ENCODE measurements at places on chromosomes 2 and 18.

- no peak for DNase-seq
These were observed 62.2 kb downstream of the RBMS1 start for GRCh38 chr2:160431441-160431840.

- no peak for DNase-seq
These were observed 150.4 kb downstream of the NR4A2 start for GRCh38 chr2:156182132-156182531.

GRCh38 chr18:76491776-76492668, 3.0 kb downstream of the ZNF516 start:
- no peak for DNase-seq

DNA sequence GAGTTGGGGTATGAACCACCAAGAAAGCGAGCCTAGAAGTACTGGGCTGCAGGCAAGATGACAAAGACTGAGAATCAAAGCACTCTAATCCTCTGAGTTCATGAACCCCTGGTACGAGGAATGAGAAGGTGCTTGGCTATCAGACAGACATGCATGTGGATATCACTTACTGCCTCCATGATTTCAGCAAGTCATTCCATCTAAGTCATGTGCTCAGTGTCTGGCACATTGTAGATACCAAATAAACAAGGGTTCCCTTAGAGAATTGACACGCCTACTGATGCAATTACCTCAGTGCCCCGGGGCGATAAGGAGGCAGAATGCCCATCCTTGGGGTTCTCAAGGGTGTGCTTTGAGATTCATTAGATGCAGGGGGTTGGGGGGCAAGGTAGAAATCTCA, 125.6 kb upstream of the PKDCC start:
- DNase-seq = no peak

DNA sequence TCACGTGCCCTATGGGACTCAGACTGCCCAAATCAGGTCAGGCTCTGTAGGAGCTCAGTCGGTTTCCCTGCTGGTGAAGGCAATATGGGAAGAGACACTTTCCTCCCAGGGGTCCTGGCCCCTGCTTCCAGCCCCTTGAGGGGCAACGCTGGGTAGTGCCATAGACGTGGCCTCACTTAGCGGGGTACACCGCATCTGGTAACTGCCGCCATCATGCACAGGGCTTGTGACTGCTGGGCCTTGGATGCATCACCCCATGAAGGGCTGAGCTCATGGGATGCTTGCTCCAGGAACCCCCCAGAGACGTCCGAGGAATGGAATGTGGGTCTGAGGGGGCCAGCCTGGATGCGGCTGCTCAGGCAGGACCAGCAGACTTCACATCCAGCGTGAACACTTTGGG, 127.3 kb upstream of the HDAC4 start:
- no peak for DNase-seq

- no peak for DNase-seq
These were observed 36.8 kb upstream of the BZW1 start for GRCh38 chr2:200774920-200775319.

GRCh38 chr2:232026910-232027309, 65.4 kb downstream of the DIS3L2 start:
- peak; percentile 83 for DNase-seq

DNA sequence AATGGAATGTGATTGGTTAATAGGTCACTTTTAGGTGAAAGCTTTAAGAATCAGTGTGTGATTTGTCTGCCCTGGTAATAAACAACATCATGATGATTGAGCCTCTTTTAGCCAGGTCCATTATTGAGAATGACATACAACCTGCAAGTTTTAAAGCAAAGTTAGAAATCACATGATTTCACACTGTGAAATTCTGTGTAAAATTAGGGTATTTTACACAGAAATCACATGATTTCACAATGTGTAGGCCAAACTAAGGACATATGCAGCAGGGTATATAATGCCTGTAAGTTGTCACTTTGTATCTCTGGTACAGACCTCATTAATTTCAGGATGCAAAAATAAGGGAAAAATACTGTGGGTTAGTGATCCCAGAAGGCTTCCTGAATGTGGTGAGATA, 16.7 kb downstream of the PSMD14 start:
- DNase-seq = no peak

- no peak for DNase-seq
These were observed 136.1 kb upstream of the TMEM200C start for GRCh38 chr18:6031442-6031841.

DNA sequence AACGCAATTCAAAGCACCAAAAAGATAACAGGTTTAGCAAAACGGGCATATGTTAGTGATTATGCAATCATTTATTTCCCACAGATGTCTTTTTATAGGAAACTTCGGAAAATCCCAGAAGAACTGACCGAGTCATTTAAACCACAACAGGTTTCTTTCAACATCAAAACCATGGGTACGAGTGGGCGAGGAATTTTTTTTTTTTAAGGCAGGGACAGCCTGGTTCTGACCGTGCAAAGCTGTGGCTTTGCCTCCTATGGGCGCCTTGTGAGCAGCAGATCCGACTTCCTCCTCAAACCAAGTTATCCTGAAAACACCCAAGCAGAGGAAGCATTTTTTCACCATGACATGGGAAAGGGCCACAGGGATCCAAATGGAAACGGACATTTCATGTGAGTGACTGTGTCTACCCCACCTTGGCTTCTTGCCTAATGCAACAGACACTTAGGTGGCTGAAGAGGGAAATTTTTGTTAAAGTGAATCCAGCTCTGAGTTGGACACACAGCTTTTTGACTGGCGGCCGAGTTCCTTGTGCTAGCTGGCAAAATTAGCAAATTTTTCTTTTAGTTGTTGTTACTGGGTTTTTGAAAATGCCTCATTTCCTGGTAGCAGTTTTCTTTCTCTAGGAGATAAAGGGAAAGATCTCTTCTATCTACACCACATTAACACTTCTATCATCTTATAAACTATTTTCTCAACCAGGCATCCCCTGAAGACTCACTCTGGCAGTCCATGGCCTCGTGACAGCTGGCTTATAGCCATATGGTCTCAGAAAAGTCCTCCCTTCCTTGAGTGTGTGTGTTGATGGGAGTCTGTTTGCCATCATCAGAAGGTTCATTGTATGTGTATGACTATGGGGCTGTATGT, 487.4 kb upstream of the ZEB2 start:
- DNase-seq = no peak

DNA sequence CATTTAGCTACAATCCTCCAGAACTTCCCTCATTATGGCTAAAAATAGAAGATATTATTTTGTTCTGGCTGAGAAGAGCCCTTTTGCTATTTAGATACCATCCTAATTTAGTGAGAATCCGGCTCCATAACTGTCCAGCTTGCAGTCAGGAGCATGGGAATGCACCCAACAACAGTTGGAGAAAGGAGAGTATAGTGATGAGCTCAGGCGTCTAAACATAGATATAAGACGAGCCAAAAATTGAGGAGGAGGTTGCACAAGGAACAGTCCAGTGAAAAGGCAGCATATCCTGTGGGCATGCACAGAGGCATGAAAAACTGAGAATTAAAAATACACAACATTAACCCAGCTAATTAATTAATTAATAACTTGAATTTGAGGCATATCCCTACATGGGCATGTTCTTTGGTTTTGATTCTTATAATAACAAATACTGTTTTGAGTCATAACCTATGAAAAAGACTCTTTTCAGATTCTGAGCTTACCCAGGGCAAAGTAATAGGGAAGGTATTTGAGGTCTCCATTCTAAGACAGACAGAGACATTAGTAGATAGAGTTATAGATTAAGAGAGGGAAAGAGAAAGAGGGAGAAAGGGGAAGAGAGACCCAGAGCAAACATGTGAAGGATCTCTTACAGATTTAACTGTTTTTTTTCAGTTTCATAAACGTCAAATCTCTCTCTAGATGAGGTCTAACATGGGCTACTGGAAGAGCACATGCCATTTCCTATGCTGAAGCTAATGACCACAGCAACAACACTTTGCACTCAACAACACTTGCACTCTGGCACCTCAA, 311.2 kb downstream of the OSR1 start:
- no peak for DNase-seq

DNA sequence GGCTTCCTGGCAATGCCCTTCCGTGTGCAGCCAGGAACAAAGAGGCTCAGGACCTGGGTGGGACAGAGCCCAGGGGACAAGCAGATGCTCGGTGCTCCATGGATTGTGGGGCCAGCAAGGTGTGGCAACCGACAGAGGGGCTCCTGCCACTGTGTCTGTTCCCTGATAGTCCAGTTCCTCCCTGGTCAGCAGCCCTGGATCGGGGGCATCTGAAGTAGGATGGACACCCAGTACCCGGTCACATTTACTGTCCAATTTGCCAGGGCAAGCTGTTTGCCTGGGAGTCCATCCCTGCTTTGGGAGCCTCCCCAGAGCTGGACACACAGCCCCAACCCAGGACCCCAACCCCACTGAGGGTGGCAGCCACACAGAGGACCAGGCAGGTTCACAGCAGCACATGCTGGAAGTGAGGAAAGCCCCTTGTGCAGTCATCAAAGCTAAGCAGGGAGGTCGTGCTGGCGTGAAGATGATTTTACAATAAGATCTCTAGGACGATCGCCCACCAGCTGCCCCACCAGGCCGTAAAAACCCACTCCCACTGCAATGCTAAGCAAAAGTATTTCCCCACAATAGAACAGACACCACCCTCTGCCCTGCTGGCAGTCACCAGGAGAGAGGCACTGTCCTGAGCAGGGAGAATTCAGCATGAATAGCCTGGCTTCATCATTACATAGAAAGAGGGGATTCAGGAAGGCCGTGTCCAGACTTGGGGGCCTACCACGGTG, 141.7 kb downstream of the NDUFA10 start:
- no peak for DNase-seq

- no peak for DNase-seq
These were observed 126.8 kb downstream of the ZAP70 start for GRCh38 chr2:97840198-97840597.

- no peak for DNase-seq
These were observed 175.8 kb upstream of the MSH6 start for GRCh38 chr2:47607005-47607679.

DNA sequence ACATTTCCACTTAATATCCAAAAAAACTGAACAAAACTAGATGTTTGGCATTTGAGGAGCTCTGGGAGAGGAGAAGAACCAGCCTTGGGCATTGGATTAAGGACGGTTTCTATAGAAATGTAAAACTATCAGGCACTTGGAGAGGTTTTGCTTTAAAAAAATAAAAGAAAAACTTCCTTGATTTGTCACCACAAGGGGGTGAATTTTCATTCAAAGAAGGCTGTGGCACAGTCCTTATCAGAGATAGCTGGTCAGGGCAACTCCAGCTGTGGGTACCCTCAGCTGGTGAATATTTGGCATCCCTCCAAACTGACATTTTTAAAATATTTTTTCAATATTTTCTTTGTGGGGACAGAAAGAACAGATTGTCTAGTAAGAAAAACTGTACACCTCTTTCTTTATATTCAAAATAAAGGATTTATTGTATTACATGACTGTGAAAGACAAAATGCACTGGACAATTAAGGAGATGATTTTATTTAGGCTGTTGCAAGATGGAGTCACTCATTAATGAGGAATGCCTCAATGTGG, 46.1 kb upstream of the TBC1D8 start:
- no peak for DNase-seq

DNA sequence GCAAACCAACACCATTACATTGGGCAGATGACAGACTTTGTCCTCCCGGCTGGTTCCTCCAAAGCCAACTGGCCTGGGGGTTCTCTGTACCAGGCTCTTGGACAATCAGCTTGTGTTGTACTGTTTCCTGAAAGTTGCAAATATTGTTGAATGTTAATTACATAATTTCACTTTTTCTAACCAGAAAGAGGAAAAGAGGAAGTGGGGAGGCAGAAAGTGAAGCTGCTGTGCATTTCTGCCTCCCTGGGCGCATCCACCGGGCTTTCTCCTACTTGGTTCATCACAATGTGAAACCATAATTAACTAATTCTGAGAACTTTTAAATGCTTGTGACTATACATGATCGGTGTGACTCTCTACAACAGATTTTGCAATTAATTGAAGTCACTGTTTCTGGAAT, 10.1 kb downstream of the TWIST2 start:
- no peak for DNase-seq

GRCh38 chr2:9488583-9489547, 14.5 kb downstream of the IAH1 start:
- DNase-seq = no peak

DNA sequence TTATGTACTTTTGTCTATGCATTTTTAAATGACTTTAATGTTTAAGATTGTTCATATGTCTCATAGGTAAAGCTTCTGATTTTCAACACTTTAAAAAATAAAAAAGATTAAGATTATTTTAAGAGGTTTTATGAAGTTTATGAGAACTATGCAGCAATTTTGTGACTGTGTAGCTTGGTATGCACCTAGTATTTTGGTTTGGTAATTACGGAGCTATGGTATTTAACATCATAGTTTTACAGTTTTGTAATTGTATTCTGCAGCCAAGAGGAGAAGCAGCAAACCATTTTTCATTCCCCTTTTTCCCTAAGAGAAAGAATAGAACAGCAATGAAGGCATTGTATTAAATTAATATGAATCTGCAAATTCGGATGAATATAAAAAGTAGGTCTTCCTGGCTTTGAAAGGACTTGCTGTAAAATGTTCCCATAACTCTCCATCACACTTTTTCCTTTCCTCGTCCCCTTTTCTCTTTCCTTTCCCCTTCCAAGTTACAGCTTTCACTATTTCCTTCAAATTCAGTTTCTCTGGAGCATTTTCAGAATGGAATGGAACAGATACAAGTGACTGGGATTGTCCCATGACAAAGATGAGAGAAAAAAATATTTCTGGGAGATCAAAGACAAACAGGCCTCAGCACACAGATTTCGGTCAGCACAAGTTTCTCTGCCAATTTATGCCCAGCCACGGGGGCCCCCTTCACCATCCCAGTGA, 26.1 kb upstream of the PIEZO2 start:
- DNase-seq = no peak

- no peak for DNase-seq
These were observed 254.6 kb downstream of the RND3 start for GRCh38 chr2:150232871-150233270.

- no peak for DNase-seq
These were observed 110.7 kb downstream of the SH3RF3 start for GRCh38 chr2:109239720-109240119.

- DNase-seq = no peak
These were observed 21.2 kb downstream of the TUBB6 start for GRCh38 chr18:12329125-12329698.

GRCh38 chr2:219492575-219492974, 6.1 kb upstream of the GMPPA start:
- DNase-seq = no peak

GRCh38 chr18:10953672-10954071, 195.7 kb downstream of the PIEZO2 start:
- DNase-seq = no peak

- no peak for DNase-seq
These were observed 92.8 kb upstream of the BARD1 start for GRCh38 chr2:214902286-214902685.

DNA sequence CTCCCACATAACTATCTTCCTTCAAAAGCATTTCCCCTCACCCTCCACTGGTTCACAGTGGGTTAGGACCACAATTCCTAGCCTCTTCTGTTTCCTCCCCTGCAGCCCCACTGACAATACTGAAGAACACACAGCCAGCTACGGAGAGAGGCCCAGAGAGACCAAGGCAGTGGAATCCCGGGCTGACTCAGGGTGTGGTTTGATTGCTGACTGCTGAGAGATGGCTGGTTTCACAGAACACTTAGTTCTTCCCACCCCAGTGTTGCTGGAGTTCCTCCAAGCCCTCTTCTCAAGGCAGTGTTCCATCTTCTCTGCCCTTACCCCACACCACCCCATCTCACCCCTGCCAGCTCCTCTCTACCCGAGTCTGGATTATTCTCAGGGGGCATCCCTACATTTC, 43.3 kb upstream of the ZFP36L2 start:
- DNase-seq = no peak

- no peak for DNase-seq
These were observed 112.2 kb downstream of the ZNF521 start for GRCh38 chr18:25239581-25240419.

Measured in activated CD4-positive, alpha-beta T cell treated with anti-CD3 and anti-CD28 coated beads, Interleukin-2, amount 50 U/mL, for 16 hours (primary cell).